ENCODE measurements at places on chromosomes 1 and 21.
A peak's percentile ranks its signal among the peaks of the same experiment; 100 is the strongest.

DNA sequence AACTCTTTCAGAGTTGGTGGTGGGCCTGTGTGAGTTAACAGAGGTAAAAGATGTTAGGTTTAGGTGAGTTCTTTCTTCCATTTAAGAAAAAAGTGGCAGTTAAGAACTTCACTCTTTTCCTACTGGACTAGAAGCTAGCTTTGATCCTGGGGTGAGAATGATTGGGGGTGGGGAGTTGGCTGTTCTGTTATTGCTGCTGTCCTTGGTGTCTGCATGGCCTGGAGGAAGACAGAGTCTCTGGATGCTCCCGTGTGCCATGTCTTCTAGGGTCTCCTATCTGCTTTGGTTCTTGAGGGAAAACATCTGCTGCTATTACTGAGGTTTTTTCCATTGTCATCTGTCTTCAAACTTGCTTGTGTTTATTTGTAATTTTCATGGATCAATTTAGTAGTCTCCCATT is 275.7 kb downstream of the HLX start:
- DNase-seq = no peak

DNA sequence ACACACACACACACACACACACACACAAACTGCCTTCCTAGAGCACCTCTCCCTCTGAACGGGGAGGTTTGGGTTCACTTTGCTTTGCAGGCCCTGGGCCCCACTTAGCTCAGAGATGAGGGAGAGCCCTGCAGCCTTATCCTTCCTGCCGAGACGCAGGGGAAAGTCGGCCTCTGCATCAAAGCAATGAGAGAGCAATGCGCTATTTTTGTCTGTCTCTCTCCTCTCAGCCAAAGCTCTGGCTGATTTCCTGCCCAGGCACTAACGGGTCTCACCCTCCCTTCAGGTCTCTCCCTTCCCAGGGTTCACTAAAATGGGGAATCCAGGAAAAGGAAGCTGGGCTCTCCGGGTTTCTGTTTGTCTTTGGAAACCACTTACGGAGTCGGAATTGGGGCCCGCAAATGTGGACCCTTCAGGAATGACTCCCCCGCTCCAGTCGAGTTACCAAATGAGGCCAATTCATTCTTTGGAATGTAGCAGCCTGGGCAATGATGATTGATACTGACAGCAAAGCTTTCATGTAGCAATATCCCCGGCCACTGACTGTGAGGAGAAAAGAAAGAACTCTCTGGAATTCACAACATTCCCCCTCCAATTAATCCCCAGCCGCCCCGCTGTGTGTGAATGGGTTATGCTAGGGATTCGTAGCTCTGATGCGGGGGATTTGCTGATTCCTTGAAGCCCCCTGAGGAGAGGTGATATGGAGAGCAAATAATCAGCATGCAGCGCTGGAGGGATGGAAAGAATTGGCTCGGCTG is 61.5 kb upstream of the WLS start:
- no peak for DNase-seq

DNA sequence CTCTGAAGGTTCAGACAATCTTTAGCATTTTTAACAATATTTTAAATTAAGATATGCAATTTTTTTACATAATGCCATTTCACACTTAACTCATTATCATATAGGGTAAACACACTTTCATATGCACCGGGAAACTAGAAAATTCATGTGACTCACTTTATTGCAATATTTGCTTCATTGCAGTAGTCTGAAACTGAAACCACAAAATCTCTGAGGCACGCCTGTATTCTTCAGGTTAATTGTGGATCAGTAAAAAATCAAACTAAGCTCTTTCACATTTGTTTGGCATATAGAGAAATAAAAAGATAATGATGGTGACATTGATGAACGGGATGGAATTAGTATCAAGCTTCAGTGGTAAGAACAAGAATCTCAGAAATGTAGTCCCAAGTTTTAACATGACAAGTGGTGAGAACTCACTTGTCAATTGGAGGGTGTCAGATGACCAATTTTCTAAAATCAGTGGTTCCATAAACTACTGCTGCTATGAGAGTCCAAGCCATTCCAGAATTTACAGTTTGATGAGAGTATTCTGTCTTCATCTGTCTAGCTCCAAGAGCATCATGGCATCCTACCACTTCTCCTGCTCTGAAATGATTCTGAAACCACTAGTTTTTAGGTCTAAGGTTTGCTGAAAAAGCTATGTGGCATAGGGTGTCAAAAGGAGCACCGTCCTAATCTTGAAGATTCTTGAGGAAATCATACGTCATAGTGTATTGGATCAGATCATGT is 281.0 kb downstream of the PTPRC start:
- DNase-seq = no peak

DNA sequence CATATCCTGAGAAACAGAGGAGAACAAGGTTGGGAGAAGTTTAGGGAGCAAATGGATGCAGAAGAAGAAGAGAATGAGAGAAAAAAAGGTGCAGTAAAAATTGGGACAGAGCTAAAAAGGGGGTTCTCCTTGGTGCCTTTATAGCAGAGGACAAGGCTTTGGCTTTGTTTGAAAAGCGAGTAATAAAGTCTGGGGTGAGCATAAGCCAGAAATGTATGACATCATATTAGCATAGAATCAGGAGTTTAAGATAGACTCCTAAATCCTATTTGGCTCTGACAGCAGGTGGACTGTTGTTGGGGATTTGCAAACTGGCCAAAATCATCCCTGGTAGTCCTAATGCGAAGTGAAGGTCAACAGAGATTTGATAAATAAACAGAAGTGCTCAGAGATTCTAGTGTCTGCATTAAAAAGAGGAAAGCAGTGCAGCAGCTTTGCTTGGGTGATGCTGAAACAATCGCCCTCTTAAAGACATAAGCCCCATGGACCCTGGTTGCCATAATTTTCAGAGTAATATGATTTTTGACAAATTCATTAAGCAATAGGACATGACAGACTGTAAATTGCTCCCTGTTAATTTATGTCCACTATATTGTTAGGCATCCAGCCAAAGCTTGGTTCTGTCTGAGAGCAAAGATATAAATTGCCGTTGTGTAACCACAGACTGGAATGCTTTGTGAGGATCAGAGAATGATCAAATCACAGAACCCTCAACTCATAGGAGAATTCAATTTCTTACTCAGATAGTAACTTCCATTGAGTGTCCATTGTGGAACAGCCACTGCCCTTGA is 385.0 kb upstream of the NFIA start:
- no peak for DNase-seq

DNA sequence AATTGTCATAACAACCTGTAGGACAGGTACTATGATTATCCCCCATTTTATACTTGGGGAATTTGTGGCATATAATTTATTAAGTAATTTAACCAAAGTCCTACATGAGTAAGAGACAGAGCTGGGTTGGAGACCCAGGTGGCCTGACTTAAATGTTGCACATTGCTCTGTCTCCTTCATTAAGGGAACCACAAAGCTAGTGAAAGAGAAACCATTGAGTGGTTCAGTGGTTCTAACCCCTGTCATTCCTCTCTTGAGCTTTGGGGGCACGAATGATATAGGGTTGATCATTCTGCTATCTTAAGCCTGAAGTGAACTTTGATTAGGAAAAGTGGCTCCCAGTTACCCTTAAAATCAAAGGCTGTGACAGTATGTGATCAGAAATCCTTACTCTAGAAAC is 5.3 kb upstream of the MAP3K7CL start:
- peak; percentile 64 for DNase-seq

DNA sequence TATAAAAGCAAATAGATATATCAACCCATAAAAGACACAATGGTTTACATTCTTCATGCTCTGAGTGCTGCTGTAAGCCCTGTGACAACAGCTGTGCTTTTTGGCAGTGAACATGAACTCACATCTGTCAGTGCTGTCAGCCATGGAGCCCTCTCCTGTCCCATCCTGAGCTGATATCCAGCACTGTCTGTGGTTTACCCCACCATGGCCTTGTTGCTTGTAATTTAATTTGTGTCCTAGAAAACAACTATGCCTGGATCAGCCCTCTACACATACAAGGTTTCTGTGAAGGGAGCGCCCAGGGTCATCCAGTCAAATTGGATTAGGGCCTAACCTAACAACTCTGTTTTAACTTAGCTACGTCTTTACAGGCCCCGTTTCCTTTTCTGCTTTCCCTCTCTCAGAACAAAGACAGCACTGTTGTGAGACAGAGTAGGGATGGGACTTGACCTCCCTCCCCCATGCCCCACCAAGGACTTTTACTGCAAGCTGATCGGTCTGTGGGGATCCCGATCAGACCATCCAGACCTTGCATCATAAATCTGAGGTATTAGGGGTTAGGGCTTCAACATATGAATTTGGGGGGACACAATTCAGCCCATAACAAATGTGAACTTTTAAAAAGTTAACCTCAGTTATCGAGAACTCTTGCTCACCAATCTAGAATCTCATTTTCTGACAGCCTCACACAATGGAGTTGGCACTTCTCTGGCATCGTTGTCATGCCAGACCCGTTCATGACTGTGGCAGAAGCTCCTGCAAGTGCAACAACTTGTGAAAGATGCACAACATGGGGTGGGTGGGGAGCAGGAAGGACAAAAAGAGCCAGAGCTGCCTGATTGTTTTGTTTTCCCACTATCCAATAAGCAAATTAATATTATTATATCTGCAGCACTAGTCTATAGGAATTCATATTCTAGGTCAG is 16.4 kb upstream of the SLC44A3 start:
- no peak for DNase-seq

GRCh38 chr1:98906809-98907208 is 97.9 kb downstream of the PLPPR5 start:
- DNase-seq = no peak

GRCh38 chr1:200081151-200081968 is 53.9 kb downstream of the NR5A2 start:
- DNase-seq = no peak

- no peak for DNase-seq
Observed at GRCh38 chr1:88488237-88488636, 195.8 kb upstream of the PKN2 start.

- peak; percentile 90 for DNase-seq
Observed at GRCh38 chr1:164613176-164613575, 54.2 kb downstream of the PBX1 start.

- peak; percentile 98 for DNase-seq
Observed at GRCh38 chr1:56688522-56689026, 43.5 kb downstream of the PRKAA2 start.

DNA sequence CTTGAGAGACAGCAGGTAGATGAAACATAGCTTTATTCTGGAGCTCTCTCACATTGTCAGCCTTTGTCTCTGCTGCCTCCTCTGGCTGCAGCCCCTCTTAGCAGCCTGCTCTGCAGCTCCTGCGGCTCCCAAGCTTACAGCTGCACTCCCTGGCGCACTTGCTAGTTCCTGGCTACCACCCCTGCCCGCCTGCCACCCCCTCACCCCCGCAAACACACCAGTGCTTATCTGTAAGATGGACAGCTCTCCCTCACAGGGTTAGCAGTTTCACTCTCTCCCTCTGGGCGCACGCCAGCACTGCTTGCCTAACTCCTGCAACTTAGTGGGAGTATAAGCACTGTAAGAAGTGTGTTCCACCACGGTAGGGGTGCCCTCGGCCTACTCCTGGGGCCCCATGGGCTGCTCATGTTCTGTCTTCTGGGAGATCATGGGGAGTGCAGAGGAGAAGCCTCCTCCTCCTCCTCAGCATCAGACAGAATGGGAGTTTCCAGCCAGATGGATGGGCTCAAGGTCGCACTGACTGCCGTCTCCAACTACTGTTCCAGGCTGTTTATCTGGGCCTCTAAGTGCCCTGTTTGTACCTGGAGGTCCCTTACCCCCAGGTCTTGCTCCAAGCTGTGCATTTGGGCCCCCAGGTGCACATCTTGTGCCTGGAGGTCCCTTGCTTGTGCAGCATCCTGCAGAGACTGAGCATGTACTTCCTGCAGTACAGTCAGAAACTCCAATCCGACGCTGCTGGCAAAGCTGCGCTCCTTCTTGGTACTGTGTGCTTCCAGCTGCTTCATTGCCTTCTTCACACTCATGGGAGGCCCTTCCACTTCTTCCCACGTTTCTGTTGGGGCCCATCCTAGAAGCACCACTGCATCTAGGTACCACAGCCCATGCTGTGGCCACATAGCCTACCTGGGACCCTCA is 1388.1 kb downstream of the AMY1C start:
- DNase-seq = no peak

- DNase-seq = no peak
Observed at GRCh38 chr1:8473121-8473875, 155.4 kb downstream of the SLC45A1 start.

DNA sequence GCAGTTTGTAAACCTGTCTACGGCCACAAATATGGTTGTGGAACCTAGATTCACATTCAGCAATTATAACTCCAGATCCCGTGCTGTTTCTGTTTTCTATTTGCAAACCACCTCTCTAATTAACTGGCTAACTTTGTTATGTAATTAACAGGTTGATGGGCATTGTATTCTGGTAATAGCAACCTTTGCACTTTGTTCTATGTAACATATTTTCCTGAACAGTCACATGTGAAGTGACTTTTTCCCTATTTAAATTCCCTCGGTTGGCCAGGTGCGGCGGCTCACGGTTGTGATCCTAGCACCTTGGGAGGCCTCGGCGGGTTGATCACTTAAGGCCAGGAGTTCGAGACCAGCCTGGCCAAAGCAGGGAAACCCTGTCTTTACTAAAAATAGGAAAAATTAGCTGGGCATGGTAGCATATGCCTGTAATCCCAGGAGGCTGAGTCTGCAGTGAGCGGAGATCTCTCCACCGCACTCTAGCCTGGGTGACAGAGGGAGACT is 1.4 kb downstream of the ACADM start:
- peak; percentile 34 for DNase-seq

DNA sequence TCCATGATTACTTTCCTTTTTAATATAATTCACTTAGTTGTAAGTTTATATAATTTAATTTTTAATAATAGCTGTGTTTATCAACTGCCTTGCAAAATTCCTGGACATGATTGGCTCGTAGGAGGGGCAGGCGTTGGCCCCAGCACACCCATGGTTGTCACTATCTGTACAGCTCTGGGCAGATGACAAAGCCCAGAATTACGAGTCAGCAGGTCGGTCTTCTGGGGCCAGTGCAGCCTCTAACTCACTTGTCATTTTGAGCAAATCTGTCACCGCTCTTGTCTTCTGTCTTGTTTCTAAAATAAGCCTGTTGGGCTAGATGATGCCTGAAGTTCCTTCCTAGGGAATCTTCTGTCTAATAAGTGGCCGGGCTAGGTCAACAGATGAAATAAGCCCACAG is 21.4 kb upstream of the LRRC38 start:
- DNase-seq = no peak

DNA sequence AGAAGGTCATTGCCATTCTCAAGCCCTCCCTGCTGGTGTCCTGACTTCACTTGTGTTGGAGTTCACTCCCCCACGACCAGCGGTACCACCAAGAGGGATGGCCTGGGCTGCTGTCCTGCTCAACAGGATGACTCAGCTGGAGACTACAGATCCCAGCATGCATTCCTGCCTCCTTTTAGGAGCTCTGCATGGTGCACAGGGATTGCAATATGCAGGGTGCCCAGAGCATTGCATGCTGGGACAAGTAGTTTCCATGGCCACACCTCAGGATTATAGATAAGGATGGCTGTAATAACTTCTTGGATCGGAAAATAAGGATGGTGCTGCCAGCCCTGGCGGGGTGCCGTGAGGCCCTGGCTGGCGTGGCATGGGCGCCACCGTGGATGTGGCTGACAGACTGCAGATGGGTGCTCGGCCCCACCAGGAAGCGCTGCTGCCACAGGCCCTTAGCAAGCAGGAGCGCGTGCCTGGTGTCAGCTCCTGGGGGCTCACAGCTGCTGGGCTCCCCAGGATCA is 150.0 kb downstream of the CASZ1 start:
- peak; percentile 31 for DNase-seq

- DNase-seq = no peak
Observed at GRCh38 chr1:169129109-169129784, 22.8 kb downstream of the ATP1B1 start.
